C1 segment of cervical spinal cord (tissue), 14 donors: ENCODE measurements at places on chromosomes 5 and 9.

DNA sequence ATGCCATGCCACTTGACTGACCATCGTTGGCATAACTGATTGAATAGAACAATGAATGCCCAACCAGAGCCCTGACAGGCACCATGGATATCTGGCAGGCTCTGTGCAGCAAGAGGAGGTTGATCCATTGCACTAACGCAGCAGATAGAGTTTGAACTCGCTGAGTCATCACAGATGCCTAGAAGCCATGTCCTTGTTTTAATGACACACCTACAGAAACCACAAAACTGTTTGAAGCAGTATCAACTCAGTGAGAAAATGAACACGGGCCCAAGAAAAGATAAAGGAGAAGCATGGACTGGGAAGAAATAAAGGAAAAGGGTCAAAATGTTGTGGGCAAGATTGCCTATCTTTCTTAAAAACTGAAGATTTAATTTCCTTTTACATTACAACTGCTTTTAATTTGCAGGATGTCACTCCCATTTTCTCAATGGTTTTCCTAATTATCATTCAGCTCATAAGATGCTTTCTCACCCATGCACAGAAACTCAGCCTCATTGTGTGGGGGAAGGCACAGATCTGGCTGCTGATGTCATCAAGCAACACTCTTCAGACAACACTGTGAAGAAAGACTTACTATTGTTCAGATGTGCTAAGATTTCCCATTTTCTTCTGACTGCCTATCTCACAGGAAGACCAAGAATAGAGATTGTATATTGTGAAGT lies 129.0 kb downstream of the PIK3R1 start:
- DNase-seq: no peak

- DNase-seq: no peak
Measured at GRCh38 chr5:115180165-115180709, 10.5 kb upstream of the TRIM36 start.

- DNase-seq: no peak
Measured at GRCh38 chr5:38321978-38322377, 63.6 kb downstream of the EGFLAM start.

DNA sequence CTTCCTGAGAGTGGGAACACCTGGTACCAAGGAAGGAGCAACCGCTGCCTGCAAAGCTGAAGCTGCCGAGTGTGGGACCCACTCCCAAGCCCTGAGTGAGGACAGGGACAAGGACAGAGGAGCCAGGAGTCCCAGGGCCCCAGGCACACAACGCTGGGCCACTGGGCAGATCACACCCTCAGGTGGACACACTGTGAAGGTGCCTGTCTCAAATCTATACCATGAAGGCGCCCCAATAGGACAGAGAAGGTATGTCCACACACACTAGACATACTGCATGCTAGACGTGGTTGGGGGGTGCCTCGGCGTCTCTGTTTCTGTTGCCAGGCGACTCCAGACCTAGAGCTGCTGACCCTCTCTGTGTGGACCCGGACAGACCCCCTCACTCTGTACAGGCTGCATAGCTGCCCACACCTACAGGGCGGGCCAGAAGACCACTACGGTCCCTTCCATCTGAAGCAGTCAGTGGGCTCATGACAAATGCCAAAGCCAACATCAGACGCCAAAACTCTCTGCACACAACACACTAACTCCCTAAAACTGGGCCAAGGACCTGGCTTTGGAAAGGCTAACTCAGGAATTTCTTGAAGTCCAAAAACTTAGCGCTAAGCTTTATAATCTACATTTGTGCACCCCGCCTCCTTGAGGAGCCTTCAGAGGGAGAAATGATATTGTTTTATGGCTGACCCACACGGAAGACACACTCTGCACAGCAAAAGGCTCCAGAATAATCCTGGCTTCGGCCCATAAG lies 60.7 kb downstream of the ROR2 start:
- DNase-seq: no peak

- DNase-seq: no peak
Measured at GRCh38 chr5:102722931-102723330, 32.2 kb upstream of the PAM start.

- no peak for DNase-seq
Measured at GRCh38 chr5:87898574-87898973, 370.1 kb downstream of the TMEM161B start.

GRCh38 chr5:32522429-32523143 lies 62.8 kb upstream of the SUB1 start:
- no peak for DNase-seq

DNA sequence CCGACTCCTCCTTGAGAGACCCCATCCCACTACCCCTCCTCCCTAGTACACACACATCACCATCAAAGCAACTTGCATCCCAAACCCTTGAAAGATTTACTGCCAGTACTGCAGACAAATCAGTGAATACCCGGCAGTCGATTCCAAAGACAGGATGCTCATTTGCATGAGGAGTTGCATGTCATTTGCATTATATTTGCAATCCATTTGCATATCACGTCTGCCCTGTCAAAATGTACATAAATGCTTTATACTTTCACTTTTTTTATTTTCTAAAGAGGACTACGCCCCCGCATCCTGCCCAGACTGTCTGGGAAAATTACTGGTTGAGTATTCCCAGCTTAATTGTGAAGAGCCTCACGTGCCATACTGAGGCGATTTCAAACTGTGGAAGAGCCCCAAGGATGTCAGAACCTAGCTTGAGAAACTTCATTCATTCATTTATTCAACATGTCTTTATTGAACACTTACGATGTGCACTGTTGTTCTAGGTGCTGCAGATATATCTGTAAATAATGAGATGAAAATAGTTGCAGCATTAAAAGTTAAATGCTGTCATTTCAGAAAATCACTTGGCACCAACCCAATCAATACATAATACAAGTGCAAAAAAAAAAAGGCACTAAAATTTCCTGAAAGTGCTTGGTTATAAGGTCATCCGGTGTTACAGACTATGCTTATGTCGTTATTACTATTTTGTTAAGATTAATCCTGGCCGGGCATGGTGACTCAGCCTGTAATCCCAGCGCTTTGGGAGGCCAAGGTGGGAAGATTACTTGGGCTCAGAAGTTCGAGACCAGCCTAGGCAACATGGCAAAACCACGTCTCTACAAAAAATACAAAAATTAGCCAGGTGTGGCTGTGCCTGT lies 17.2 kb upstream of the SIL1 start:
- no peak for DNase-seq

DNA sequence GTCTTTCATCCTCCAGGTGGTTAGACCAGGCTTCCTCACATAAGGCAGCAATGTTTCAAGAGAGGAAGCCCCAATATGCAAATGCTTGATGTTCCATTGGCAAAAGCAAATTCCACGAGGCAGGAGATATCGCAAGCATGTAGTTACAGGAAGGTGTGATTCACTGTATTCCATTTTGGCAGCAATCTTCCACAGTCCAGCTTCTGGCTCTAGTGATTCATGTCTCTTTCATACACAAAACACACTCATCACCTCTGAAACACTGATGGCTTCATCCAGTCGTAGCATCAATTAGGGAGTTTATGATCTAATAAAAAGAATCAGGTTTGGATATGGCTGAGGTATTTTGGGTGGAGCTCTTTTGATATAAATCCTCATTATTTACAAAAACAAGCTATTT lies 552.2 kb upstream of the RIOK2 start:
- no peak for DNase-seq

DNA sequence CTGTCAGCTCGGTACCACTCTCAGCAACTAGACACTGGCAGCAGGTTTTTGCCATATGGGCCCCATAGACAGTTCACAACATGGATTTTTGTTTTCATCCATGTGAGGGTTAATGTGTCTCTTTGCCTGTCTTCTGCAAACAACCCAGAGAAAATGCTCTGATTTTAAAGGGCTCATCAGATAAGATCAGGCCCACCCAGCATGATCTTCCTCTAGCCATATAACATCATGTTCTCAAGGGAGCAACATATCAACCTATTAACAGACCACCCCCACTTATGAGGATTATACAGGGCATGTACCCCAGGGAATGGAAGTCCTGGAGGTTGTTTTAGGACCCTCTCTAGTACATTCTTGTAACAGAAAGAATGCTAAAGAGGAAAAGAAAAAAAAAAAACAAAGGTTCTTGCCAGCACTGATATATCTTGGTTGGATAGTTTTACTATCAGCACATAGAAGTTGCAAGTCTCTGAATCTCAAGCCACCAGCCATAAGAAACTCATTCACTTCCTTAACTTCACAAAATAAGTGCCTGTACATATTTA lies 1015.1 kb downstream of the TLE4 start:
- no peak for DNase-seq

GRCh38 chr9:69970001-69970533 lies 73.6 kb upstream of the MAMDC2 start:
- DNase-seq: no peak

DNA sequence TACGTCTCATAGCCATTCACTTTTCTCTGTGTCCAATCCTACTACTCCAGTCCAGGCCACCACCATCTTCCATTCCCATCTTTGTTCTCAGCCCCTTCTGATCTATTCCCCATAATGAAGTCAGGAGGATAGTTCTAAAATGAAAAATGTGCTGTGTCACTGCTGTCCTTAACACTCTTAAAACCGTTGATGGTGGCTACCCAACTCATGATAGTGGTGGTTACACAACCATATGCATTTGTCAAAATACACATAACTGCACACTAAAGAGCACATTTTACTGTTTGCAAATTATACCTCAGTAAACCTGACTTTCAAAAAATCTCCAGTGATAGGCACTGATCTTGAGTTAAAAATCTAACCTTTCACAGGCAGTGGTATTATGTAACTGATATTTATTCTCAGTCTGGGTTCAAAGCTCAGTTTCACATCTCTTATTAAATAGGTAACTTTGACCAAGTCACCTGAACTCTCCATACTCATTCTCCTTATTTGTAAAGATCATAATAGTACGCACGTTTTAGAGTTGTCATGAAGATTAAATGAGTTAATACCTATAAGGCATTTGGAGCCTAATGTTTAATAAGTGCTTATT lies 24.6 kb upstream of the ADRB2 start:
- DNase-seq: no peak

DNA sequence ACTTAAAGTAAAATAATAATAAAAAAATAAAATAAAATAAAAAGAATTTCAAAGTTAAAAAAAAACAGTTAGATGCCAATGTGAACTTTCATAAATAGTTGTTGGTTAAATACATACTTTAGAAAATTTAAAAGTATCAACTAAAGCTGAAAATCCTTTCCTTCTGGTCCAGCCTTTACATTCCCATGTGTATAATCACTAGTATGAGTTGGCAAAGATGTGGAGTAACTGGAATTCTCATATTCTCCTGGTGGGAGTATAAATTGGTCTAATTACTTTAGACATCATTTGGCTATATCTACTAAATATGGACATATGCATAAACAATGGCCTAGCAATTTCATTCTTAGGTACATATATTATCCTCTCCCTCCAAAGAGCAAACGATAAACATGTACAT lies 619.9 kb downstream of the PTPRD start:
- no peak for DNase-seq

GRCh38 chr9:18297056-18297841 lies 176.7 kb upstream of the ADAMTSL1 start:
- no peak for DNase-seq

DNA sequence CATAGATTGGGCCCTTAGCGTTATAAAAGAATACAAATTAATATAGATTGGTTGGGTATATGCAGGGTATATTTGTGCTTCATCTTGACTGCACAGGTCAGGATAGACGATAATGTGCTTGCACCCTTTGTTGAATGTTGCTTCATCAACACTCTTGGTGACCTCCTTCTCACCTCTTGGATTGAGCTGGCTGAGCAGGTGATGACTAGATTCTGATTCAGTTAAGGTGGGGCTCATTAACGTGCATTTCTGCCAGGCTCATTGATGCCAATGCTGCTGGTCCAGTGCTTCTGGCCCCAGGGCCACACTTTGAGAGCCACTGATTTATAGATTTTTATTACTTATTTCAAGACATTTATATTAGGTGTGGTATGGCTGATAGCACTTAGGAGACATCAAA lies 27.7 kb downstream of the PCSK5 start:
- DNase-seq: no peak

GRCh38 chr5:17190242-17190778 lies 27.1 kb upstream of the BASP1 start:
- no peak for DNase-seq

DNA sequence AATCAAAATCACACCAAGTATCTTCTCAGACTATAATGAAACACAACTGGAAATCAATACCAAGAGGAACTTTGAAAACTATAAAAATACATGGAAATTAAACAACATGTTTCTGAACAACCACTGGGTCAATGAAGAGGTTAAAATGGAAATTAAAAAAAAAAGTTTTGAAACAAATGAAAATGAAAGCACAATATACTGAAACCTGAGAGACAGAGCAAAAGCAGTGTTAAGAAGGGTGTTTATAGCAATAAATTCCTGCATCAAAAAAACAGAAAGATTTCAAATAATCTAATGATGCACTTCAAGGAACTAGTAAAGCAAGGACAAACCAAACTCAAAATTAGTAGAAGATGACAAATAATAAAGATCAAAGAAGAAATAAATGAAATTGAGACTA lies 92.0 kb downstream of the TMEM232 start:
- no peak for DNase-seq

DNA sequence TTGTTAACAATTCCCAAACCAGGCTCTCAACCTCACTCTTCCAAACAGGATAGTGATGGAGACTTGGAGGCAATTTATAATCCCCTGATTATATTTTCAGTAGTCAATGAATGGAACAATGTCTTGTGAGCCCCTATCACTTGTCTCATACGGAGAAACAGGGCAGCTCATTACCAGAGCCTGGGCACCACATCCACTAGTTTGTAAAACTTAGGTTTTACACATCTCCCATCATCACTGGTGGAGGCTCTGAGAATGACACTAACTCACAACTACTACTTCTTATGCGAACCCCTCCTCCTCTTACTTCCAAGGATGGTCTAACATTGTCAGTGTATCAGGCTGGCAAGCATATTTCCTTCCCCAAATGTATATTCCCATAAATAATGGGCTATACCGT lies 253.7 kb downstream of the EPB41L4A start:
- no peak for DNase-seq

- DNase-seq: no peak
Measured at GRCh38 chr9:7394002-7394774, 405.4 kb downstream of the DMAC1 start.

DNA sequence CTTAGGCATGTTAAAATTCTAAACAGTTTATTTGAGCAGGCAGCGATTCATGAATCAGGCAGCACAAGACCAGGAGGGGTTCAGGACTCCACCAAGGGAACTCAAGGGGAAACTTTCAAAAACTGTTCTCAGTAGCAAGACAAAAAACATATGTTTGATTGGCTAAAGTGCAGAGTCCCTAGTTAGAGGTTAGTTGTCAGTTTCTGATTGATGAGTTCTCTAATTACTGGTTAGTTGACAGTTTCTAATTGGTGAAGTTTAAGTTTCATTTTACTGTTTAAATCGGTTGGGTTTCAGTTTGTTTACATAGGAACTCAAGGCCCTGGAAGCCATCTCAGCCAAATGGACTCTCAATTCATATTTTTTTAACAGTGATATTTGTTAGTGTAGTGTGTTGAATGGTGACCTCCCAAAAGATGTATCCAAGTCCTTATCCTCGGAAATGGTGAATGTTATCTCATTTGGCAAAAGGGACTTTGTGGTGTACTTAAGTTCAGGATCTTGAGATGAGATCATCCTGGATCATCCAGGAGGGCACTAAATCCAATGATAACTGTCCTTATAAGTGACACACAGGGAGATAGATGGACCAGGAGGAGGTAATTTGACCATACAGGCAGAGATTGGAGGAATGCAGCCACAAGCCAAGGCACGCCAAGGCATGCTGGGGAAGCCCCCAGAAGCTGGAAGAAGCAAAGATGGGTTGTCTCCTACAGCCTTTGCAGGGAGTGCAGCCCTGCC lies 219.2 kb upstream of the RAI14 start:
- DNase-seq: no peak

GRCh38 chr5:147482706-147483180 lies 27.1 kb downstream of the DPYSL3 start:
- no peak for DNase-seq

- DNase-seq: no peak
Measured at GRCh38 chr9:108296056-108296455, 559.7 kb downstream of the ACTL7B start.
